ENCODE measurements at places on chromosomes 2 and 18.

- DNase-seq, result no peak
These were observed 705 bp upstream of the TEX261 start for GRCh38 chr2:70995426-70995729.

DNA sequence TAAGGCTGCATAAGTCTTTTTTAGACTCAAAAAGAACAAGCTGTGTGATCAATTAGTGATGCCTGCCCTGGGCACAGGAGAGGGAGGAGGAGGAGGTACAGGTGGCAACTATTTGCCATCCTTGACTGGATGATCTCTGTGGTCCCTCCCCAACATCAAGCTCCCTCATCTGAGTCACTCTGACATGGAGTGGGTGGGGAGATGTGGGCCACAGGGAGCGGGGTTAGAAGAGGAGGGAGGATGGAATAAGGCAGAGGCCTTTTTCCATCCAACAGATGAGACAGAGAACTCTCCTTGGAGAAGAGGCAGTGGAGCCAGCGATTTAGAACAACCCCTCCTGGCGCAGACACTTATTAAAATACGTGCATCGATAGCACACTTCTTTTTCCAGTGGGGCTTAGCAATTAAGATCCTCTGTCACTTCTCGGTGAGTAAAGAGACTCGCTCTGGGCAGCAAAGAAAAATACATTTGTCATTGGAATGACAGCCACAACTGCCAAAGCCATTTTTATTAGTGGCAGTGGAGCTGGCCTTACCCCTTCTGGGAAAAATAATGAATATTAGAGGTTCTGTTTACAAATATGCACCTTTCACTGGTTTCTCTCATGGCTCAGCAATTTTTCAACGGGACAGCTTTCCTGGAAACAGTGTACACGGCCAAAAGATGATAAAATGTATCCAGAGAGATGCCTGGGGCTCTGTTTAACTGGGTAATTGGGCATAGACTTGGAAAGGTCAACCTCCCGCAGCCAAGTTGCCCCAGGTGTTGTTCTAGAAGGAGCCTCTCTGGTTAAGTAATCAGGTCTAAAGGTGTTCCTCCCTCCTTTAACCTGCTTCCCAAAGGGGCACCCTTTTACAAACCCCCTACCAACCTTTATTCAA, 238.4 kb upstream of the CXCR4 start:
- DNase-seq, result no peak

DNA sequence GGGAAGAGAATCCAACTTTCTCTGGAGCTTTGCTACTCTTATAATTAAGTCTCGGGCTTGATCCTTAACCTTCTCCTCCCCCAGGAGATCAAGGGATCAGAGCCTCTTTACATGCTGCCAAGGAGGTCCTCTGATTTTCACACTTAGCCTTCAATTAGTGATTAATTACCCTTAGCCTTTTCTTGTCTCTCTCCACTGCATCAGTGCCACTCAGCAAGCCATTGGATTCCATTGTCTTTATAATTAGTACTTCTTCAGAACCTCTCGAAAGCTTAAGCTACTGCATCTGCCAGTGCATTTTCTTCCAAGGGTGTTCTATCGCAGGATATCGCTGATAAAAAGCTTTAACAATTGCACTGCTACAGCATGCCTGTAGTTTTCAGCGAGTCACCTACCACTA, 477.0 kb upstream of the MEIS1 start:
- DNase-seq, result no peak

DNA sequence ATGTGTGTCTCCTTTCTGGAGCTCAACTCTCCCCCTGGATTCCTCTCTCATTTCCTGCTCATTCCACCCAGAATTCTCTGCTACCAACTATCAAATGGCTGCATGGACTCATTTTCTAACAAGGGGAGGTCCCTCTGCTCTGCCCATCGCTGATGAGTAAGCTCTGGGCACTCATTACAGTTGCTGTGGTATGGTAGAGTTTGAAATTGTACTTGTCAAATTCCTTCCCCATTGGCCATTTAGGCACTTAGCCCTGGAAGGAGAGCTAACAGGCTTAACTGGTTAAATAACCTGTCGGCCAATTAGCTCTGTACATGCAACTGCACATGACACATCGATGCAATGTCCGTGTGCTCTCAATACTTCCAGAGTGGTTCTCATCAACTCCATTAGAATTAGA, 20.4 kb downstream of the COL6A3 start:
- DNase-seq, result no peak

DNA sequence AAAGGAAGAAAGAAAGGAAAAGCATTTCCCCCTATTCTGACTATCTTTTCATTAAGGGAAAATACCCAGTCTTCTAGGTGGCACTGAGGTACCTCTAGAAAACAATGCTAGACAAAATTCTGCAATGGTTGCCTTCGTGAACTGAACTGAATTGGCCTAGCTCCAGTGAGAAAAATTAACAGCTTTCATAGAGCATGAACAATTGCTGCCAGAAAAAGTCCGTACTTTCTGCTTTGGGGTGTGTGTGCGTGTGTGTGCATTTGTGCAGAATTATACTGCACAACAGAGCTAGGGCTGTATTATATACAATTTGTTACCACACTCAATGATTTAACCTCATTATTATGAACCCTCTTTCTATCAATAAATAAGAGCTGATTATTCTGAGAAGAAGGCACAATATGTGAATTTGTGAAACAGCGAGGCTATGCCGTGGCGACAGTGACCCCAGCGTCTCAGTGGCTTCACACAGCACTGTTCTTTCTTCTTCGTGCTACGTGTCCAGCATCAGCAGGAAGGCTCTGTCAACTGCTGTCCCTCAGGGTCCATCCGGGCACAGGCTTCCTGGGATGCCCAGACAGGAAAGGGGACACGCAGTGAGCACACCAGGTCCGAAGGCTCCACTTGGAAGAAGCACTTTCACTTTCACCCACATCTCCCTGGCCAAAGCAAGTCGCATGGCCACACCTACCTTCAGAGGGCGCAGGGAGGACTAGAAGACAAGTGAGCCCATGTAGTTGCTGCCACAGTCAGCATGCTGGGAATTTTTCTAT, 47.5 kb downstream of the PTGR3 start:
- DNase-seq, result no peak

DNA sequence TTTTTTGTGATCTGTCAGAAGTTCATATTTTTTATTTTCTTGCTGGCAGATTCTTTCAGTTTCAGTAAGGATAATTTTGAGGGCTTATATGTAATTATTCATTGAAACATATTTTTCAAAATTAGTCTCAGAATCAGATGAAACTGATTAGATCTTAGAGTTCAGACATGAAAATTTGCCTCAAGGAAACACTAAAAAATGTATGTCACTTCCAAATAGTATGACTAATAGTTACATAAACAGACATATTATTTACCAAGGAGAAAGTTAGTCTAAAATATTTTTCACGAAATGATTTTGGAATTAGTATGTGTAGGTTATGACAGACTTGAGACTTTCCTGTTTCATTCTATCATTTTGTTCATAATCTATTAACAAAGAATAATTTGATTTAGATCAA, 628.6 kb downstream of the CCDC85A start:
- no peak for DNase-seq

GRCh38 chr18:933082-933481, 28.4 kb downstream of the ADCYAP1 start:
- DNase-seq, result no peak

- DNase-seq, result no peak
These were observed 24.5 kb upstream of the GIGYF2 start for GRCh38 chr2:232672588-232672987.

DNA sequence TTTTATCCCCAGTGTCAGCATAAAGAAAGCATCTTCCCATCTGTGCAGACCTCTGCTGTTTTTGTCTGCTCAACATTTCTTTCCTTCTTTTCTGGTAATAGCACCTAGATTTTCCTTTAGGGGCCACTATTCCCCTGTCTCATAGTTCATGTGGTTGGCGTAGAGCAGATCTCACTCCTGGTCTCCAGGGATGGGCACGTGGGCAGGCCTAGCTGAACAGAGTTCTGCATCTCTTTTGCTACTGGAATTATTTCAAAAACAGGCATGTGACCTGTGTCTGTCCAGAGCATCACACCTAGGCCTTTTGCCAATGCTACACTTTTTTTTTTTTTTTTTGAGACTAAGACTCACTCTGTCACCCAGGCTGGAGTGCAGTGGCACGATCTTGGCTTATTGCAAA, 17.7 kb upstream of the ICOS start:
- DNase-seq, result no peak

Data from cortex of kidney (tissue), 1 donor.